ENCODE measurements at places on chromosomes 2 and 18.

DNA sequence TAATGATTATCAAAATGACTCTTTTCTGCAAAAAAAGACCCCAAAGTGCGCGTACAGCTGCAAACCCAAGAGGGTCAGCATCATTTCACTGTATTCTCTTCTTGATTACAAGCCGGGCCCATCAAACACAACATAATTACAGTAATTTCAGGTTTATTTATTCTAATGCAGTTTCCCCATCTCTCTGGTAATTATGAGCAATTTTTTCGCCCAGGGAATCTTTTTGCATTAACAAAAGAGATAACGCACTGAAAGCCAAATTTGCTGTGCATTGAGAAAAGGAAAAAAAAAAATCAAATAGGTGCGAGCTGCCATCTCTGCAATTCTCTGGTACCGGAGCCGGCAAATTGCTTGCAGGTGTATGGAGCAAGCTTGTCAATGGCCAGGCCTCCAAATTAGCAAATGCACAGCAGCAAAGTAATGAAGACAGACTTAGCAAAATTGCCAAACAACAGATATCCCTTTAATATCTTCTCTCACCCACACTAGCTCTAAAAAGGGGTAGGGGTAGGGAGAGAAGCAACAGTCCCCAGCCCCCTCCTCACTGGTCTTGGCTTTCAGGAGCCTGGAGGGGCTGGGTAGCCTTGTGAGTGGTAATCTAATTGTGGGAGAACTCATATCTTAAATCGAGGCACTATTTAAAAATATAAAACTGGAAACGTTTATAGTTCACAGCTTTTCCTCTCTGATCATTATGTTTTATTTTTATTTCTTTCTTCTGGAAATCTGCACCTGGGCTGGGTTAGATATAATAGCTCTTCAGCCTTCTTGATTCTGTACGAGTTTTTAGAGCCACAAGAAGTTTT, 6.7 kb downstream of the DLX1 start:
- peak; percentile 95 for DNase-seq

DNA sequence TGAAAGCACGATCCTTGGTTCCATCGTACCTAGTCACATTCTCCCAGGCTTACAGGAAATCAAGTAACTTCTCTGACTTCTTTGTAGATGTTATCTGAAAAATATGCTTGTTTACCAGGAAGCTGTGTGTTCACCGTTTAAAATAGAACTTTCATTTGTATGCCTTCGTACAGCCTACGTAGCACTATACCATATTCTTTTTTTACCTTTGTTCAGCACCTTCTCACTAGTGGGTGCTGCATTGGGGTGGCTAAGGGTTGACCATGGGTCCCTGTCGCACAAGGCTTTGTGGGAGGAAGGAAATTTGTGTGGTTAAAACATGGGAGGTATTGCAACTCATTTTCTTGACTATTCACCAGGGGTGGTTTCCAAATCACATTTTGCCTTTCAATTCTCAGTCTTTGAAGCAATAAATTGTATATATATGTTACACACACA, 16.6 kb downstream of the MALT1 start:
- no peak for DNase-seq

DNA sequence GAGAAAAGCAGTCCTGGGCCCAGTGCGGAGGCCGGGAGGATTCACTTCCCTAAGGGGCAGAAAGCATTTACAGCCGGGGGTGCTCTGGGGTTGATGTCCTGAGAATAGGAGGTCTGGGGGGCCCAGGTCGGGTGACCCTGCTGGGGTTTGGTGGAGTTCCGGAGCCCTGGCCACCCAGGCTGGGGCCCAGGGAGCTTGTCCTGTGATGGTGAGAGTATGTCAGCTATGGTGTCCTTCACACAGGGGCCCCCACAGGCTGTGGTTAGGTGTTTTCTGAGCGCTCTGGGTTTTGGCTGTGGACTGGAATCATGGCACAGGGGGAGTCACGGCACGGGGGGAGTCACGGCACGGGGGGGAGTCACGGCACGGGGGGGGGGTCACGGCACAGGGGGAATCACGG, 54.5 kb upstream of the TMEM18 start:
- no peak for DNase-seq

DNA sequence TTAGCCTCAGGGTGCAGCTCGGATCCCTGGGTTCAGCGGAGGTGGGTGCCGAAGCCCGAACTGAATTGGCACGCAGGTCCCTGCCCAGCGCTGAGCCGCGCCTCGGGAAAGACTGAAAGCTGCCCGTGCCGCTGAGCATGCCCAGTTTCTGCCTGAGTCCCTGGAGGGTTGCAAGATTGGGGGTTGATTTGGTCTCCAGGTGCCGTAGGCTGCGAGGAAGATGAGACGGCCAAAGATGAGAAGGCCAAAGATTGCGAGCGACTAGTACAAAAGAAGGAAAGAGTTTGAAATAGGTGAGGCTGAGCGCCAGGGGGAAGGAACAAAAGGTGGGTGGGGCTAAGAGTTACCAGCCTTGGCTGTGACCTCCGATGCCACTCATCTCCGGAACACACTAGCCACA, 852 bp upstream of the KCNH7 start:
- DNase-seq: no peak

DNA sequence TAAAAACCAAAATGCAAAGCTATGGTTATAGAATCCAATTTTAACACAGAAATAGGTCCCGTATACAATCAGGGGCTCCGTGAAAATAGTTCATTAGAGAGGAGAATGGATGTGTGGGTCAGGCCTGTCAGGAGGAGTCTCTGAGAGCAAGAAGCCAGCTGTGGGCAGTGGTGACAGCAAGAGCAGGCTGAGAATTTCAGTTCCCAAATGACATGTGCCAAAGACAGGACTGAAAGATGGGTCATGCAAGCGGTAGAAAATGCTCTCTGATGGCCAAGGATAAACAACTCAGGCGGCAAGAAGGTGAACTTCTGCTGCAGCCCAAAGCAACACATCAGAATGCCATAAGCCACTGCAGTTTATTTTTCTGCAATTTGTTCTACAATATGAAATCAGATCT, 100.4 kb downstream of the CCDC141 start:
- no peak for DNase-seq

DNA sequence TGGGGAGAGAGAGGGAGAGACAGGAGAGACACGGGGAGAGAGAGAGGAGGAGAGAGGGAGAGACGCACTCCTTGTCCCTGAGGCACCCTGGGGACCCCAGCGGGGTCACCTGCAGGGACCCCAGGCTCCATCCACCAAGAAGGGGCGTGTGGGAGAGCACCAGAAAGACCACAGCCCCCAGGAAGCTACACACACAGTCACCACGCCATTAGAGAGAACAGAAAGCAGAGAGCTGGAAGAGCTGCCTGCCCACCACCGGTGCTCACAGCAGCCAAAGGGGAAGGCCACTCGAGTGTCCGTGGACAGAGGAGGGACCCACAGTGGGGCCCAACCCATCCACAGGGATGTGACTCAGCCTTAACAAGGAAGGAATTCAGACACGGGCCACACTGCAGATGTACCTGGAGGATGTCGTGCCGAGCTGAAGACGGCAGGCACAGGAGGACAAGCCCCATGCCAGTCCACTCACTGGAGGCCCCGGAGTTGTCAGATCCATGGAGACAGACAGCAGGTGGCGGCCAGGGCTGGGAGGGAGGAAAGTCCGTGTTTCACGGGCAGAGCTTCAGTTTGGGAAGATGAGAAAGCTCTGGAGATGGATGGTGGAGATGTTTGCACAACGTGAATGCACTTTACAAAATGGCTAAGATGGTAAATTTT, 11.5 kb upstream of the NFATC1 start:
- DNase-seq: no peak

Data from NCI-H1436 treated with DMSO at 0.1 percent for 48 hours (cell line).